ENCODE measurements at places on chromosomes 4 and X. TPM values are rescaled to one million over a fixed set of nuclear protein-coding genes. Genes with fewer than 3 reads are reported as not detected.

The GNRHR gene
- total RNA-seq, result not detected

The LRCH2 gene
- 3.7 TPM for total RNA-seq

DNA sequence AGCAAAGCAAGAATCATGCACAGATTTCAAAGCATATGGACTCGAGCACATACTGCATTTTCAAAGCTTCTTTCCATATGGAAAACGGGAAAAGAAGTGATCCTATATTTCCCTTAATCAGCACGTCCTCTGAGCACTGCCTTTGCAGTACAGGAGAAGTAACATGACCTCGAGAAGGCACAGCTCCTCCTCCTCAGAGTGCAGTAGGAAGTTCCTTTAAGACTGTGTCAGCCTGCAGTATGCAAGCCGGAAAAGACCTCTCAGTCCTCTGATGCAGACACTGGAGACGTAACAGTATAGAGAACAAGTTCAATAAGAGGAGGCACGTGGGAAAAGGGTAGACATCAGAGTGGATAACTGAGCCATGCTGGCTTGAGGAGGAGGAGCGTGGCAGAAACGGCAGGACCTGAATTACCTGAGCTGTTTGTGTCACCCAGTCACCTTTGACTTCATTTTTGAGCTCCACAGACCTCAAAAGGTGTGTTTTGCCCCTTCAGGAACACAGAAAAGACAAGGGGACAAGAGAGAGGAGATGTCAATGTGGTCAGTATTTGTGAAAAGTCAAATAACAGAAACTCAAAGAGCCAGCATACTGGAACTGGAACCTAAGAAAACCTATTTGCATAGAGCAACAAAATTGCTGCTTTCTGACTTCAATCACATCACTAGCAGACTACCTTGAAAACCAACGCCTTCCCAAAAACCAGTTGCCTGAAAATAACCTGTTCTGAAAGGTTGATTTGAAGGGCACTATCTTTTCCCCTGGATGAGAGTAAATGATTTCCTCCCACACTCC, 20.8 kb downstream of the IRF2 start:
- peak; percentile 28 for DNase-seq

- DNase-seq, result no peak
These were observed 1977.9 kb upstream of the ADGRL3 start for GRCh38 chr4:59222221-59222620.

Data from endothelial cell (in vitro differentiated cells).